ENCODE measurements at places on chromosomes 6 and 20.

- no peak for DNase-seq
These were observed 19.2 kb downstream of the KLHL32 start for GRCh38 chr6:96943555-96944215.

GRCh38 chr6:90106449-90106848 lies 190.2 kb downstream of the BACH2 start:
- no peak for DNase-seq

GRCh38 chr20:41408156-41408794 lies 41.7 kb upstream of the EMILIN3 start:
- no peak for DNase-seq

- no peak for DNase-seq
These were observed 40.4 kb upstream of the RAB23 start for GRCh38 chr6:57262488-57262887.

DNA sequence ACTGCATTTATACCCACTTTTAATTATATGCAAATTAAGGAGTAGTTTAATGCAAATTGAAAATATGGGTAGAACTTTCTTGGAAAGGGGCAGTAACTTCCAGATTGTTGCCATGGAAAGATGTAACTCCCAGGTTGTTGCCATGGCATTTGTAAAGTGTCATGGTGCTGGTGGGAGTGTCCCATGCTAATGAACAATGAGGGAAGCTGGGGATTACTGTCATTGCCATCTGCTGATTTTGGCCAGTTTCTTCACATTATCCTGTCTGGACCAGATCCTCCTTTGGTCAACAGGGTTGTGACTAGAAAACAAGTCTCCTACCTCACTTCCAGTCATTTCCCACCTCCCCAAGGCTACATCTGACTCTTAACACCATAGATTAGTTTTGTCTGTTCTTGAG lies 45.4 kb upstream of the FERMT1 start:
- DNase-seq, result no peak

DNA sequence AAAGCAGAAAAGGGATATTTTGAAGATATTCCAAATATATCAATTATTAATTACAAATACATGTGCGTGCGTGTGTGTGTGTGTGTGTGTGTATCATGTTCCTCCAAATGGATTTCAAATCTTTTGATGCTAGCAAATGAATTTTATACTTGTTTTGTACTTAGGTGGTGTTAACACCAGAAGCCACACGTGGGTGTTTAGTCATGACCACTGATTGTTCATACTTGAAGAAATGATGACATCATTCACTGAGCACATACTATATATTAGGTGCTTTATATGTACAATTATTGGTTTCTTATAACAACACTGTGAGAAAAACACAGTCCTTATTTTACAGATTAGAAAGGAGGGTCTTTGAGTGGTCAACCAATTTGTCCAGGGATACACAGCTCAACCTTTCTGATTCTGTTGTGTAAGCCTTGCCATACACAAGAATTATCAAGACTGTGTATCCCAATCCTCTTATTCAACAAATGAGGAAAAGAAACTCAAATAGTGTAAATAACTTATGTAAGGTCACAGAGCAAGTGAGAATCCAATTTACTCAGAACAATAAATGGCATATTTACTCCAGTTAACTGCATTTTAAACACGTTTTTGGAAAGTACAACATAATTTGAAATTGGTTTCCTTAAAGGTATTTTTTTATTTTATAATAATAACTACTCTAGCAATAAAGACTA lies 88.5 kb downstream of the BCAS1 start:
- no peak for DNase-seq

- DNase-seq, result no peak
These were observed 12.0 kb upstream of the PRDM1 start for GRCh38 chr6:106074146-106074545.

- DNase-seq, result peak; percentile 99
These were observed 87.7 kb downstream of the CDH22 start for GRCh38 chr20:46220455-46221207.

GRCh38 chr6:34316431-34317171 lies 67.8 kb upstream of the SMIM29 start:
- no peak for DNase-seq

Measured in NCI-H345 (cell line).